ENCODE measurements at places on chromosomes 6 and 20.

DNA sequence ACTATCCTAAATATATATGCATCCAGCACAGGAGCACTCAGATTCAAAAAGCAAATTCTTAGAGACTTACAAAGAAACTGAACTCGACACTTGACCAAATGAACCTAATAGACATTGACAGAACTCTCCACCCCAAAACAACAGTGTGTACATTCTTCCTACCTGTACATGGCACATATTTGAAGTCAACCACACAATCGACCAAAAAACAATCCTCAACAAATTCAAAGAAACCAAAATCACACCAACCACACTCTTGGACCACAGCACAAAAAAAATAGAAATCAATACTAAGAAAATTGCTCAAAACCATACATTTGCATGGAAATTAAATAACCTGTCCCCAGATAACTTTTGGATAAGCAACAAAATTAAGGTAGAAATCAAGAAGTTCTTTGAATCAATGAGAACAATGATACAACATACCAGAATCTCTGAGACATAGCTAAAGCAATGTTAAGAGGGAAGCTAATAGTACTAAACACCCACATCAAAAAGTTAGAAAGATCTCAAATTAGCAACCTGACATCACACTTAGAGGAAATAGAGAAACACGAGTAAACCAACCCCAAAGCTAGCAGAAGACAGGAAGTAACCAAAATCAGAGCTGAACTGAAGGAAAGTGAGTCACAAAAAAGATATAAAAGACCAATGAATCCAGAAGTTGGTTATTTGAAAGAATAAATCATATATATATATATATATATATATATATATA, 12.5 kb upstream of the TREM1 start:
- DNase-seq, result no peak

GRCh38 chr6:150800674-150801314, 64.7 kb upstream of the MTHFD1L start:
- DNase-seq, result no peak

- DNase-seq, result no peak
These were observed 85.4 kb downstream of the NINL start for GRCh38 chr20:25499855-25500434.

DNA sequence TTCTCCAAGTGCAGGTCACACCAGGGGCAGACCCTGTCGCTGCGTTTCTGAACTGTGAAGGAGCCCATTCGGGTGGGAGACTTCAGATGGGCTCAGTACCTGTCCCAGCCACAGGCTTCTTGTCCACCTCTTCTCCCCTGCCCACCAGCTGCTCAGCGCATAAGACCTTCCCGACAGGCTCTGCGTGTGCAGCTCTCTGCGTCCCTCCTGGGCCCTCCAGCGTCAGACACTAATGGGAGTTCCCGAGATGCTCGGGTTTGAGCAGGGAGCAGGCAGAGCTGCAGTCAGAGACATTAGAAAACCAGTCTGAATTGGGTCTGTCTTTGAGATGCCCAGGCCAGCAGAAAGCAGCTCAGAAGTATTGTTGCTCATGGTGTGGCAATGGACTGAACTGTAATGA, 50.4 kb downstream of the TCP11 start:
- no peak for DNase-seq

- no peak for DNase-seq
These were observed 49.1 kb downstream of the LAMA2 start for GRCh38 chr6:128932061-128932460.

- DNase-seq, result no peak
These were observed 35.7 kb downstream of the SLC22A23 start for GRCh38 chr6:3421143-3421542.

DNA sequence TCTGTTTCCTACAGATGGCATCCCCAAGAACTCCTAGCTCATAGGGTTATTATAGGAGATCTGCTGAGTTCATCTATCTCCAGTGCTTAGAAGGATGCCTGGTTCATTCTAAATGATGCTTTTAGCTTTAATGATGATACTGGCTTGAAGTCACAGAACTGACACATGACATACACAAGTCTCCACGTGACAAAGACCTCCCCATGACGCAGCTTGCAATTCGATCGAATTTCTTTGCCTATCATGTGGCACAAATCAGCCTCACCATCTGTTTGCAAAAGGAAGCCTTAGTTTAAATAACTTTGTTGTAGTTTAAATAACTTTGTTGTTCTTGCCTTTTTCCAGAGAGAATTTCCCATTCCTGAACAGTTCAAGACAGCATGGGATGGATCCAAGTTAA, 44.1 kb upstream of the FAM8A1 start:
- no peak for DNase-seq

- no peak for DNase-seq
These were observed 57.5 kb downstream of the RIN2 start for GRCh38 chr20:19815553-19815991.

DNA sequence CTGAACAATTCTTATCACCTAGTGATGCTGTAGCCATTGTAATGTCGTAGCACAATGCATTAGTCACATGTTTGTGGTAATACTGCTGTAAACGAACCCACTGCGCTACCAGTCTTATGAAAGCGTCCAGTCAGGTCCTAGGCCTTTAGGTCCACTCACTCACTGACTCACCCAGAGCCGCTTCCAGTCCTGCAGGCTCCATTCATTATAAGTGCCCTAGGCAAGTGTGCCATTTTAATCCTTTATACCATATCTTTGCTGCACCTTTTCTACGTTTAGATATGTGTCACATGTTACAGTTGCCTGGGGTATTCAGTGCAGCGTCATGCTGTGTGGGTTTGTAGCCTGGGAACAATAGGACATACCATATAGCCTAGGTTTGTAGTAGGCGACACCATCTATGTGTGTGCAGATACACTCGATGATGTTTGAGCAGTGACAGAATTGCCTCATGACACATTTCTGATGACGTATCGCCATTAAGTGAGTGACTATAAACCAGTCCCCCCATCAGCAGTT, 15.4 kb downstream of the IGF2R start:
- no peak for DNase-seq

DNA sequence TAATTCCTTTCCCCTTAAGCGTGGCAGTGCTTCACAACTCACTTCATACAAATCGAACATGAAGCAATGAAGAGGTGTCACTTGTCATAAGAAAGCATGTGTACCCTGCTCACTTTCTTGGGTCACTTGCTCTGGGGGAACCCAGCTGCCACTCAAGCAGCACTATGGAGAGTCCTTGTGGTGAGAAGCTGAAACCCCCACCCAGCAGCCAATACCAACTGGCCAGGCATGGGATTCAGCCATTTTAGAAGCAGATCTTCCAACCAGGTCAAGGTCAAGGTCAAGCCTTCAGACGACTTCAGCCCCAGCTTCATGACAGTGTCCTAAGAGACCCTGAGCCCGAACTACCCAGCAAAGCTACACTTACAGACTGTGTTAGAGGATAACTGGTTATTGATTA, 62.8 kb downstream of the PSMB1 start:
- DNase-seq, result no peak

DNA sequence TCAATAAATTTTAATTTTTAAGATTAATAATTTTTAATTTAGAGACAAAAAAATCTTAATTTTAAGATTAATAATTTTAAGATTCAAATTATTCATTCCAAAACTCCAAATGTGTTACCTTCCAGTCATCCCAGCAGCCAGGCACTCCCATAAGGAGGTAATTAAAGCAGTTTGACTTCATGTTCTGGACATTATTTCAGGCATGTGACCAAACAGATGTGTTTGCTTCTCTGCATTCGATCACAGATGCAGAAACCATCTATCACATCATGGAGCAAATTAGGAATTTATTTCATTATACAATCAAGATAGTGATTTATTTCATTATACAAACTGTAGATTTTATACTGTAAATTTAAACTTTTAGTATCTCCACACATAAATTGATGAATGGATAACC, 150.3 kb downstream of the AKAP7 start:
- no peak for DNase-seq

DNA sequence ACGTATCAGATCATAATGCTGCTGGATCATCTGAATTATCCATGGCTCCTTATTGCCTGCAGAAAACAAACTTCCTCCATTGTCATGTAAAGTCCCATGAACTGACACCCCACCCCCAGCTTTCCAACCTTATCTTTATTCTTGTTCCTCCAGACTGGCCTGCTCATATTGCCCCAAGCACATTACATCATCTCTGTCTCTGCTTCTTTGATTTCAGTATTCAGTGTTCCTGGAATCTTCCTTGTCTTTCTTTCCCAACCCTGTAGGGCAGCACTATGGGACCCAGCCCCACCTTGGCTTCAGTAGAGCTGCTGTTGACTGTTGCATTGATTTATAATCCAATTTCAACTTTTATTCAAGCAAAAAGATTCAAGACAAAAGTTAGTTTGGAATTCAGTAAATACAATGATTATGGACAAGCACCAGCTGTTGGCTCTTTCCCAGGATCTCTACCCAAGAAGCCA, 187.5 kb upstream of the ECI2 start:
- no peak for DNase-seq

DNA sequence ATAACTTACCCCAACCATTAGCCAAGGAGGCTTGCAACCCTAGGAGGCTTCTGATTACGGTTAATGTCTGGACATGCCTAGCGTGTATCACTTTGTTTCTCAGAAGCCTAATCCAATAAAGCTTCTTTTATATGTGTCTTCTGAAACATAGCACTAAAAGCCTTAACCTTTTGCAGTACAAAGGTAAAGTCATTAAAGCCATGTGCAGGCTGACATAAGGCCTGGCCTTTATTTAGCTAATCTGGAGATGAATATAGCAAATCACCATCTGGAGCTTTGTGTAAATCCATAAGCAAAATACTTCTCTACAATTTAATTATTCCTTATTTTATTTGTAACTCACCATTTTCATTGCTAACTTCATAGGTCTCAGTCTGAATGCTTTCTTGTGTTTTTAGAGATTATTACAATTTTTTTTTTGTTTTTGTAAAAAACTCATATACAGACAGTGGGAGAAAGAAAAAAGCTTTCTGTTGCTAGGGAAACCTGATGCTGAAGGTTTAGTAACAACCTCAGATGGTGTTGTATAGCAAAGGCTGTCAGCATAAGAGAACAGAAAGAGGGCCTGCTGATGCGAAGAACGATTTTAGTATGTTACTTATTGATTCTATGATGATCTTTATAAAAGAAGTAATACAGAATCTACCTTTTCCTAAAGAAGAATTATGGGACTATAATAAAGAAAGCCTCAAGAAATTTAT, at the start of gene EYS:
TSS of gene EYS (minus strand) at position 101 of the 701 bp plus-strand sequence. CDS start 211,816 bp downstream, outside the sequence.
- no peak for DNase-seq

GRCh38 chr20:51118216-51118615, 95.3 kb upstream of the KCNG1 start:
- no peak for DNase-seq

- DNase-seq, result peak; percentile 6
These were observed 87.8 kb downstream of the CARMIL1 start for GRCh38 chr6:25366903-25367545.

DNA sequence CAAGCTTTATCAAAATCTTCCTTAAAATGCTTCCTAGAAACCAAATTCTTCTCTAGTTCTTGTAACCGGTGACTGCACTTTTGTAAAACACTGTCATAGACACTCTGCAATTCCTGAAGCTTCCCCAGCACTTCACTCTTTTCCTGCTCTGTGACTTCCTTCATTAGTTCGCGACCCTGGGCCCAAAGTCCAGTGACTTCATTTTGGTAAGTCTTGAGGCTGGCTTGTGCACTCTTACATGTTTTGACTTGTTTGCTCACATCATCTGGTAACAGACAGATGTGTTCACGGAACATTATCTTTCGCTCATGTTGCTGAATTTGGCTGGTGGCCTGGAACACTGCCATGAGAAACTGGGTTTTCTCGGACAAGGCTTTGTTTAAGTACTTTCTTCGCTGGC, 306.2 kb downstream of the SYNE1 start:
- no peak for DNase-seq

Measured in stimulated activated CD8-positive, alpha-beta memory T cell treated with anti-CD3 and anti-CD28 coated beads, Interleukin-12 subunit alpha, Interleukin-12 subunit beta, amount 100 ng/mL, for 4 hours (primary cell).